ENCODE measurements at places on chromosomes 13 and 19. TPM values are rescaled to one million over a fixed set of nuclear protein-coding genes. Genes with fewer than 3 reads are reported as not detected.

GRCh38 chr19:14377883-14378328, 3.3 kb upstream of the ADGRE5 start:
- DNase-seq = no peak

GRCh38 chr19:42122691-42123607, 9.3 kb downstream of the POU2F2 start:
- DNase-seq = no peak

Gene LRP3
- polyA plus RNA-seq = 44.0 TPM

GRCh38 chr13:52788011-52788410, 48.4 kb upstream of the CNMD start:
- DNase-seq = no peak

DNA sequence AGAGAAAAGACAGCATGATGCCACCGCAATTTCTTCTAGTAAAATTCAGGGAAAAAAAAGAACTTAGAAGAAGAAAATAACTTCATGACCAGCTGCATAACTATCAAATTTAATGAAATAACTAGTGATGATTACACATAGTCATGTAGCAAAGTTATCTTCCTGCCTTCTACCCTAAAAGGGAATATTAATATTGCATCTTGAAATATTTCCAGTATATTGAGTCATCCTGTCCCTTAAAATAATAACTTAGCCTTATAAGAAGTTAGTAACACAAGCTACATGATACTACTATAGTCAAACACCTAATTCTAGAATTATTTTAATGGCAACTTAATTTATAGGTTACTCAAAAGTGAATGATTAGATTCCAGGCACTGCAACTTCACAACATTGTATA, 289.2 kb downstream of the KLF12 start:
- DNase-seq = no peak

- no peak for DNase-seq
These were observed 68.3 kb upstream of the SERP2 start for GRCh38 chr13:44305286-44305685.

DNA sequence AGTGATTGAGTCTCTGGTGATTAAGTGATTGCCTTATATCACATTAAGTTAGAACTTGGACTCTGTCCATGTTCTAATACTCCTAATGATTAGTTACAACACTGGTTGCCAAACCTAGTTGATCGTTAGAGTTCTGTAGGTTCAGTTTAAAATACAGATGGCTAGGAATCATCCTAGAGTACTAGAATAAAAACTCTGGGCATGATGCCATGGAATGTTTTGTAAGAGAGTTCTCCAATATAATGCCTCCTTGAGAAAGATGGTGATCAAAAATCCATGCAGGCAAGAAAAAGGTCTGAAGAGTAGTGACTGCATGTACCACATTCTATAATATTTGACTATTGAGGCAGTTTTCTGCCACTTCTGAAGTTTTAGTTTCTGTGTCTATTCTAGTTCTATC, 176.3 kb downstream of the GPC5 start:
- DNase-seq = no peak

DNA sequence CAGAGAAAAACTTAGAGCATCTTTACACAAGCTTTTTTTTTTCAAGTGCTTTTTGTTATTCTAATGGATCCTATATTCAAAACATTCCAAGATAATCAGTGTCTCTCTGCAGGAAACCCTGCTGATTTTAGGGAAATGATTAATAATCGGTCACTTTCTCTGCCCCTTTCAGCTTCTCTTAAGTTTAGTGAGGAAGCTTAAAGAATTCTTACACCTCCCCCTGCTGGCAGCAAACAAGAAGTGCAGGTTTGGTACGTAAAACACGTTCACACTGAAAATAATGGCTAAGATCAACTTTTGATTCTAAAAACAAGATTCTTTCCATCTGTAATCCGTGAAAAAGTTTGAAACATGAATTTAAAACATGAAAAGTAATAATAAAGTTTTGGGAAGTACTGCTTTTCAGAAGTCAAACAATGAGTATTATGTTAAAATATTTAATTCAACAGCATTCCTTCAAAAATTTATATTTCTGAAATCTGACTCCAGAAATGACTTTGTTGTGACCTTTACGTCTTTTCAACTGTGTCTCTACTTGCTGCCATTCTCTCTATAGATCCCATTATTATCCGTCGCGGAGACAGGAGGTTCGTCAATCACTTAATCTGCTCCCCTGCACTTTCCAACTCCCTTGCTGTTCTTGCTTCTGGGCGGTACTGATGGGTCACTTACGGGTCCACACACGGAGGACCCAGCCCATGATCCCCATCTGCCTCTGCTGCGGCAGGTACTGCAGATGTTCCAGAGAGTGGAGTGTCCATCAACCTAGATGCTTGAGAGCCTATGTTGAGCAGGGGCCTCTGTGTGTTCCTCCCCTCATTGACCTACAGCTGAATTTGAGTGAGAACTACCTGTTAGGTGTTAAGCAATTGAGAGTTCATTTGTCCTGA, 203.1 kb upstream of the EDNRB start:
- peak; percentile 73 for DNase-seq

Gene EDNRB
- polyA plus RNA-seq = 16.9 TPM

DNA sequence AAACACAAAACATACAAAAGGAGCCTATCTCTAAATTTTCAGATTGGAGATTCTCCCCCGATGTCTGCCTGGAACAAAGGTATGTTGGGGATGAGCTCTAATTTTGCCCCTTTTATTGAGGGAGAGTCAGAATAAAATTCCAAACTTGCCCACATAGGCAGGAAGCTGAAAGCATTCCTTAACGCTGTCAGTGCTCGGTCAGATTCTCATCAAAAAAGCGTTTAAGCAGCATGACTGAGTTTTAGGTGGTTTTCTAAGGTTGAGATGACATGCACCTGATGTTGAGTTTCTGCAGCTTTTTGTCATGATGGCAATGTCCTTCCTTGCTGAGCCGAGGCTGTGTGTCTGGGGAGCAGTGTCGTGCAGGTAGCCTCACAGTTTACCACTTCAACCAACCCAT, 48.4 kb upstream of the MEDAG start:
- no peak for DNase-seq

- DNase-seq = no peak
These were observed 2.7 kb downstream of the PRKACA start for GRCh38 chr19:14114854-14115253.

Gene ZNF580
- polyA plus RNA-seq = 71.5 TPM

- no peak for DNase-seq
These were observed 204.9 kb downstream of the ZIC5 start for GRCh38 chr13:99766641-99767045.

Gene ARRDC2
- 3.9 TPM for polyA plus RNA-seq

DNA sequence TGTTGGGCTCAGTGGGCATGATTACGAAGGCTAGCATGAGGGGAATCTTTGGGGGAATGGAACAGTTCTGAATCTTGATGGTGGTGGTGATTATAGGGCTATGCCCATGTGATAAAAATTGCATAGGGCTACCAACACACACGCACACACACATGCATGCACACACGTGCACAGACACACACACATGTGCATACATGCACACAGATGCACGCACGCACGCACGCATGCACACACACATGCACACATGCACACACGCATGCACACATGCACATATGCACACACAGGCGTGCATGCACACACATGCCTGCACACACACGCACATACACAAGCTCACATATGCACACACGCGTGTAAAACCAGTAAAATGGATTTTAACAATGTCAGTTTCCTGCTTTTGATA, 85.9 kb downstream of the MUC16 start:
- no peak for DNase-seq
